ENCODE measurements at places on chromosomes 2 and 18.

GRCh38 chr2:48715042-48715899, 40.3 kb downstream of the LHCGR start:
- DNase-seq: no peak

GRCh38 chr18:48324651-48325050, 84.5 kb downstream of the ZBTB7C start:
- DNase-seq: no peak

GRCh38 chr2:189328848-189329245, 112.4 kb upstream of the WDR75 start:
- DNase-seq: no peak

DNA sequence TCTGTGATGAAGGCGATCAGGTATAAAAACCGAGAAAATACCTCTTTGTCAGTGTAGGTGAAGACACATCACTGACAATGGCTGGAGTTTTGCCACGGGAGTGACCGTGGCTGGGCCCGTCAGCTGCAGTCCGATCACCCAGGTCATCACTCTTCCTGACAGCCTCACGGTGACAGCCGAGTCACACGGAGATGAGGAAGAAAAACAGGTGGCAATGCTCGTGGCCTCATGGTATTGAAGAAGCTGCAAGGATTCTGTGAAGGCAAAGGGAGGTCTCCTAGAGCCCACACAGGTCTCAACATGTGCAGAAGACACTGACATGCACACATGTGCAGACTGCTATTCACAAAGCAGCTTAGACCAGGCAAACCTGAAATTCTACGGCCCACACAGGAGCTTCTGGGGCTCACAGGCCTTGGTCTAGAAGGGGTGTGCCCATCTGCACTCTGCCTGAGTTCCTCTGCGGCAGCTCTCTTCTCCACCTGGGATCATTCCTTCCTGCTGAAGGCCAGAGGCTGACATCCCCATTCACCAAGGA, 7.4 kb downstream of the COPS9 start:
- DNase-seq: no peak

GRCh38 chr2:156663757-156664409, 227.7 kb downstream of the GPD2 start:
- DNase-seq: no peak

DNA sequence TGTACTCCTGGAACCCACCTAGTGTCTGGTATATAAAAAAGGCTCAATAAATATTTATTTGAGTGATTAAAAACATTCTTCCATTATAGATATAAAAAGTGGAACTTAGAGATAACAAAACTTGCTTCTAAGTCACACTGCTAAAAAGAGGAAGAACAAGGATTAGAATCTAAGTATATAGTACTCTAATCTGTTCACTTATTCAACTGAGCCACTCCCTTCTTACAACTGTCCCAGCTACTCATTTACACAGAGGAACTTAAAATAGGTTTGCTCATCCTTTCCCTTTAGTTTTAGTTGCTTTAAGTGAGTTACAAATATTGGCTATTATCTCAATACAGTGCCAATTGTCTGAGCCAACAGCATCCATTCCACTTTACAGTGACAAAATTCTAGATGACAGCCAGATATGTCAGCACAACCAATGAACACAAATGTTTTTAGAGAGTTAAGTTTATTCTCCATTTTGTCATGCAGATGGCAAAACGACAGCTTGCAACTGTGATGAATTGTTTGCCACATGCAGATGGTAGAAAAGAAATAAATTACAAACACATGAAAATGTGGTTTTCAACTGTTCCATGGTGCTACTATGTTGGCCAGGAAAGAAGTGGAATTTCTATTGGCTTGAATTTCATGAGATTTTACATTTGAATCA, 280.7 kb upstream of the ZC3H15 start:
- no peak for DNase-seq

DNA sequence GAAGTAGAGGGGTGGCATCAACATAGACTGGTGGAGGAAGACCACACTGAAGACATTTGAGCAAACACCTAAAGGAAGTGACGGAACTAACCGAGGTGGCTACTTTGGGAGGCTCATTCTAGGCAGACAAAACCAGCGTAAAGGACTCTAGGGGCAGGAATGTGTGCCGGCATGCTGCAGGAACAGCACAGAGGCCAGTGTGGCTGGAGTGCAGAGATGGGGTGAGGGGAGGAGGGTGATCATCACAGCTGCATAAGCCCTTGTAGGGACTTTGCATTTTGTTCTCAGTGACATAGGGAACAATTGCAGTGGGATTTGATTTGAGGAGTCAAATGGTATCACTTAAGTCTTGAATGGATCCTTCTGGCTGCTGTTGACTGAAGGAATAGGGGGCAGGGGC, 253.5 kb downstream of the NCKAP5 start:
- no peak for DNase-seq

- DNase-seq: no peak
Measured at GRCh38 chr2:229703909-229704630, 10.3 kb downstream of the DNER start.

DNA sequence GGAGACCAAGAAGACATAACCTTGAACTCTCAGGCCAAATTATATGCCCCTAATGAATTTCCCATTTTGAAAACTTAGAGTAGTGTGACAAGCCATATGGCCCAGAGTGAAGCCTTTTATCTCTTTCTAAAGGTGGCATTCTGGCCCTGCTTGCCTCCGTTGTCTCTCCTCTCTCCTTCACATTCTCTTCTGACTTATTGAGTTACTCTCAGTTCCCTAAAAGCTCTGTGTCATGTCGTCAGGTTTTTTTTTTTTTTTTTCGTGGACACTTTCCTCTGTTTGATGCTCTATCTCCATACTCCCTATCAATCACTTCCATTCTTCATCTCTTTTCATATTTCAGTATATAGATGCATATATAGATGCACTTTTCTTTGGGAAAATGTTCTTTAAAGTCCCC, 128.1 kb upstream of the RPRM start:
- DNase-seq: no peak

GRCh38 chr2:221569871-221570270, 2.2 kb downstream of the EPHA4 start:
- no peak for DNase-seq

DNA sequence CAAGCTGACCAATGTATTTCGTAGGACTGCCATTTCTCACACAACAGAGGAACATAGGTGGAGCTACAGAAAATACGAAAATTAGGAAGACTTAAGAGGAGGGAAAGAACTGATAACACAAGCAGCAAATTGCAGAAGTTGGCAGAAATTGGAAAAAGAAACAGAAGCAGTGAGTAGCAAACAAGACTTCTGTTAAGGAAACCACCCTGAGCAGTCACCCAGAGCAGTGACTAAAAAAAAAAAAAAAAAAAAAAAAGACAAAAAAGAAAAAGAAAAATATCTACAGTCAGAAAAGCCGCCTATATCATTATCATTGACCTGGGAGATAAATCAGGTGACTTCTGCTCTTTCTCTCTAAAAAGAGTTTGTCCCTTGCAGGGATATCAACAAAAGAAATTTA, 21.4 kb downstream of the STK17B start:
- DNase-seq: no peak

DNA sequence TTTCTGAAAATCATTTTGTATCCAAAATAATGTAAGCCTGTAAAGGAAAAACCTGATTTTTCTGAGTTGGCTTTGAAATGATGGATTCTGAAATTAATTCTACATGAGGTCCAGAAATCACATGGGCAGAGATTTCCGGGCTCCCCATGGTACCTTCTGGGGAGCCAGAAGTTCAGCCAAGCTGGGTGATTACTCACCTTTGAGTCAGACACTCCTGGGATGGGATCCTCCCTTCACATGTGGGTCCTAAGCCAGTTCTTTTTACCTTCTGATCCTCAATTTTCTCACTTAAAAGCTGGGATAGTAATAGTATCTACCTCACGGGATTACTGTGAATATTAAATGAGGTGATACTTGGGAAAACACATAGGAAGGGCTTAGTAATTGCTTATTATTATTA, 179.8 kb upstream of the EPAS1 start:
- no peak for DNase-seq

- DNase-seq: no peak
Measured at GRCh38 chr2:185179743-185180142, 558.9 kb upstream of the FSIP2 start.

- DNase-seq: no peak
Measured at GRCh38 chr2:3021720-3022119, 355.9 kb downstream of the EIPR1 start.

GRCh38 chr2:181998891-181999654, 13.4 kb downstream of the PPP1R1C start:
- no peak for DNase-seq

DNA sequence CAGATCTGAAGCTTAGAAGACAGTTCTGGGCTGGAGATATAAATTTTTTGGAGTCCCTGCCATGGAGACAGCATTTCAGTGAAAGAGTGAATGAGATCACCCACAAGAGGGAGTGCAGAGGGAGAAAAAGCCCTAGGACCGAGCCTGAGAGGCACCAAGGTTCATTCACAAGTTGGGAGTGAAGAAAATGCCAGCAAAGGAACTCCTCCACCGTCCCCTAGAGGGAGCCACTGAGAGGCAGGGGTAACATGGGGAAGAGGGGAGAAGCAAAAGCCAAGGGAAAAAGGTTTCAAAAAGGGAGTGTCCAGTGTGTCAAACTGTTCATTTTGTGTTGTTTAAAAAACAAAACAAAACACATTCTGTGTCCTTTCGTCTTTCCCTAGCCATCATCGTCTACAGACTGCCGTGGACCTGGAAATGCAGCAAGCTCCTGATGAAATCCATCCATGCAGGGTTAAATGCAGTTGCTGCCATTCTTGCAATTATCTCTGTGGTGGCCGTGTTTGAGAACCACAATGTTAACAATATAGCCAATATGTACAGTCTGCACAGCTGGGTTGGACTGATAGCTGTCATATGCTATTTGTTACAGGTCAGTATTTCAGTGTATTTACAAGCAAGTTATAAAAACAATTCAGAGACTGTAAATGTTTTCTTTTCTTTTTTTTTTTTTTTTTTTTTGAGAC, 19.1 kb downstream of the CYBRD1 start:
- DNase-seq: no peak

GRCh38 chr2:25304321-25304720, 37.4 kb downstream of the DNMT3A start:
- DNase-seq: no peak

- no peak for DNase-seq
Measured at GRCh38 chr18:45328296-45328695, 287.0 kb upstream of the SLC14A2 start.

DNA sequence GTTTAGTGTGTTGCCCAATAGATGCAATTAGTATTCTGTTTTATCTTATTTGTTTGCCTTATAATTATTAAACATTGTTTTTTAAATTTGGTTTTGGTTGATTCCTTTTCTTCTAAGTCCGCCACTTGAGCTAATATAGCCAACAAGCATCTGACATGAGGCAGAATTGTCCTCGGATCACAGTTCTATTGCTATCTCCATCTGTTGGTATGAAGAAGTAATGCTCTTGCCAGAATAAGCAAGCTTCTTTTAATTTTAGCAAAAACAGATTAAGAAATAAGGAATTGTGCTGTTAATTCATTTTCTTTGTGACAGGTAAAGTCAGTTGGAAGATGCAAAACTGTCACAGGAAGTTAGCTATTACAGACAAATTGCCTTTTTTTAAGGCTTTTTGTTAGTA, 54.3 kb downstream of the R3HDM1 start:
- DNase-seq: no peak

GRCh38 chr18:32092422-32093101, 888 bp downstream of the RNF138 start:
- DNase-seq: peak; percentile 99

DNA sequence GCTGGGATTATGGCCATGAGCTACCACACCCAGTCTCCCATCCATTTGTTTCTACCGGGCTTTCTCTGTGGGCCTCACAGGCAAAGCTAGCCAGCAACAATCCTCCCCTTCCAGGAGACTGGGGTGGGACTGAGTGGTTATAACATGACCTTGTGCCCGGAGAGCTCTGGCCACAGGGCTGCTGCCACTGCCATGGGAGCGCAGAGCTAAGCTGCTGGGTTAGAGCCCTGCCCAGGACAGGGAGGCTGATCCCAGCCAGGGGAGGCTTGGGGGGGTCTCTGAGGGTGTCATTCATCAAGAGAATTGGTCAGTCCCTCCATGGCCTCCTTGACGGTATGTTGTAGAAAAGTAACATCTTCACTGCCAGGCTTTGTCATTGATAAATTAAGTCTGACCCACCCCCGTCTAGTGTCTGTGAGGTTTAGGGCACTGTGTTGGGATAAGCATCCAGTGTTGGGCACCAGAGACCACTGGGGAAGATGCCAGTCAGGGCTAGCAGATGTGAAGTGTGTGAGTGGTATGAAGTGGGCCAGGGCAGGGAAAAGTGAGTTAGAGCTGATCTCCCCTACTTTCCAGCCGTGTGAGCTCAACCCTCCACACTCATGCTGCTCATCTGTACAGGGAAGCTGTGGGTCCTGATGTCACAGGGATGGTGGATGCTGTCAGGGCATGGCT, 368.4 kb upstream of the HS6ST1 start:
- DNase-seq: no peak

DNA sequence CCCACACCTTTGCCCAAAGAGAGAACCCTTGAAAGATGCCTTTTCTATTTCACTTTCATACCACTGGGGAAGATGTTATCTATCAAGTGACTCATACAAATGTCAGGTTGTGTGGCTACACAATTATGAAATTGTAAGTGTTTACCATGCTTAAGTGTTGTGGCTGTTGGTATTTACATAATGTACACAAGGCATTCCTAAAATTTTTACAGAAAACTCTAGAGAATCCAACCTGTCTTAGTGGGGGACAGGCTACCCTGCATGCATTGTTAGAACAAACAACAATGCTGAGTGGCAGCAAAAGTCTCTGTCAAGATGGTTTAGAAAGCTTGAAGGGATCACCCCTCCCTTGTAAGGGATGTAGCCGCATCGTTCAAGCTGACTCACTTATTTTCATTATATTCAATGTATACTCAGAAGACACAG, 5.5 kb upstream of the MGAT4A start:
- no peak for DNase-seq

- DNase-seq: no peak
Measured at GRCh38 chr2:136919682-136920081, 154.3 kb downstream of the THSD7B start.

DNA sequence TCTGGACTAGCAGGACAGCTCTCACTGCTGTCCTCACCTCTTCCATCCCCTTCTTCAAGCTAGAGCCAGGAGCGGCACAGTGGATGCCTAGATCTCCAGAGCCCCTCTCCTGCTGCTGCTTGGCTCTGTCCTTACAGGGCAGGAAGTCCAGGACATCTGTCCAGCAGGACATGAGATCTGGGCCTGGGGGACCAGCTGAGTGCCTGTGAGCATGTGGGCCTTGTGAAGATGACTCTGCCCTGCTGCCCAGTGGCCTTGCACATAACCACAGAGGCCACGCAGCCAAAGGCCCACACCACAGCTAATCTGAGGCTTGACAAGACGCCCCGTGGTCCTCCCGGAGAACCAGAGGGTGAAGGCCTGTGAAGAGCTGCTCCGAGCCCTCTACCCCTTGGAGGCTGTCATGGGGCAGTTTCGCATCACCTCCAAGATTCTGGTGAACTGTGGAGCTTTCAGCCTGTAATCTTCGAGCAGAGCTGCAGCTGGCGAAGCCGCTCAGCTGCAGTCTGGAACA, 516.7 kb upstream of the HS6ST1 start:
- DNase-seq: no peak

Data from stimulated activated CD8-positive, alpha-beta memory T cell treated with anti-CD3 and anti-CD28 coated beads, Interleukin-2, amount 100 ng/mL, for 1 hour (primary cell).